K562 (cell line): ENCODE measurements at places on chromosomes 12 and 14. TPM values are rescaled to one million over a fixed set of nuclear protein-coding genes. Genes with fewer than 3 reads are reported as not detected.

GRCh38 chr14:68172627-68173026 is 353.0 kb downstream of the RAD51B start:
- DNase-seq = no peak

DNA sequence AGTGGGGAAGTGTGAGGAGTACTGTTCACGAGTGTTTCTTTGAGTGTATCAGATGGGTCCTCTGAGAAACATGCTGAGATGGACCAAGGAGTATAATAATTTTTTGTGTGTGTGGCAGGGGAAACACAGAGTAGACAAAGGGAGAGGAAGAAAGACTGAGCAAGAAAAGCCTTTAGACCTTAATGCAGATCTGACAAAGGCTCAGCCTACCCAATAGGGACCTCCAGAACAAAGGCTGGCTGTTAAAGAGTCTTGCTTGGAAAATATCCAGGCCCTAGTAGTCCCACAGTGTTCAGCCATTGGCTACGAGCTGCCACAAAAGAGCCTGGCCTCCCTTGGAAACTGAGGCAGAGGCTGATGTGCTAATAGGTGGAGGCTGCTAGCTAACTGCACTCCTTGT is 13.5 kb downstream of the COQ5 start:
- DNase-seq = no peak

DNA sequence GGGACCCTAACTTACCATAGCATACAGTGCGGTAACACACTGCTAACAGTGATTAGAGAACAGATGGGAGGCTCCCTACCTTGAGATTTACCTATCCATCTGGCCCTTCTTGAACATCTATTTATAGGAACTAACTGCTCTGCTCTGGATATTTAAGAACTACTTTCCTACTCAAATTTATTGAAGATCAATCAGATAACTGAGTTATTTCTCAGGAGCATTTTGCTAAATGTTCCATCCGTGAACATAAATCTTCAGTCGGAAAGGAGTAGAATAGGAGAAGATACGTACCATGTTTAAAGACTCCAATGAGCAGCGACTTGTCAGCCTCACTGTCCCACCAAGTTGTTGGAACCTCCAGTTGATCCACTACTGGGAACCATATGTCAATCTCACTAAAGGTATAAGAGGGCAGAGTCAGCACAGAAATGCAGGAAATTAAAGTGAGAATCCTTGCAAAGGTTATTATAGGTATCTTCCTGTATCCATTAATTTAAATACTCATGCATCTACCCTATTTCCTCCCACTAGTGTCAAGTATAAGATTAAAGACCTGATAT is 15.6 kb upstream of the SUPT16H start:
- no peak for DNase-seq

GRCh38 chr12:121799842-121800693 is 3.7 kb upstream of the SETD1B start:
- peak; percentile 89 for DNase-seq

GRCh38 chr12:99915251-99916082 is 69.3 kb downstream of the ANKS1B start:
- DNase-seq = no peak

- DNase-seq = no peak
Observed at GRCh38 chr14:49851813-49852212, 775 bp downstream of the NEMF start.

DNA sequence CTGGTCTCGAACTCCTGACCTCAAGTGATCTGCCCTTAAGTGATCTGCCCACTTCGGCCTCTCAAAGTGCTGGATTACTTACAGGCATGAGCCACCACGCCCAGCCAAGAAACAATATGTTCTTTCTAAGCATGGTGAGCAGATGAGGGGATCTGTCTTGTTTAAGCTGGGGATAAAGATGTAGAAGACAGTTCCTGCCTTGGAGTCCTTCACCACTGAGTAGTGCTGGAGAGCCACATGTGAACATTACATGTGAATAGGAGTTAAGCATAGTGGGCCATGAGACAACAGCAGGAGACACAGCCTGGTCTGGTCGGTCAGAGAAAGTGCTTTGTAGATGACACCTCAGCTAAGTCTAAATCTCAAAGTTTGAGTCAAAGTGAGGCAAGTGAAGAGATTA is 26.0 kb downstream of the TMBIM6 start:
- DNase-seq = no peak

GRCh38 chr12:45725631-45726602 is 3.6 kb upstream of the ARID2 start:
- DNase-seq = peak; percentile 20

GRCh38 chr12:96809522-96809921 is 97.5 kb upstream of the NEDD1 start:
- DNase-seq = no peak

- peak; percentile 86 for DNase-seq
Observed at GRCh38 chr12:66107451-66107915, 23.1 kb downstream of the LLPH start.

DNA sequence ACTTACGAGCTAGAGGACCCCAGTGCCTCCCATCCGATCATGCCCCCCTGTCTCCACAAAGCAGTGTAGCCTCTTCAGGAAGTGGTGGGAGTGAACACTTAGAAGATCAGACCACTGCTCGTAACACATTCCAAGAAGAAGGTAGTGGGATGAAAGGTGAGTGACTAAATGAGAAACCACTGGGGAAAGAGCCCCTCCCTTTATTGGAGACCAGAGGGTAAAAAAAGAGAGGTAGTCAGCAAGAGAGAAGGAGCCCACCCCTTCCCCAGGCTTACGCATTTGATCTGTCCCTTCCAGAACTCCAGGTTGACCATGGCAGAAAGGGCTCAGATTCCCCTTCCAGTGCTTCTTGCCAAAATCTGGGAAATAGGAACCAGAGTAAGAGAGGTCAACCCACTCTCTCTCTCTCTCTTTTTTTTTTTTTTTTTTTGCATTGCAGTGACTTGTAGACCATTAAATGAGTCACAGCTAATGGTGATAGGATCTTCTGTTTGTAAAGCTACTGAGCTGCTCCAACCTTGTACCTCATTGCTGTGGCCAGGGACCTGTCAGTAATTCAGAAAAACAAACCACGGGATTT is 165.4 kb downstream of the GCH1 start:
- peak; percentile 30 for DNase-seq

GRCh38 chr12:7503686-7504415 is at the start of gene CD163:
TSS of gene CD163 (minus strand) at chr12:7503777. CDS start at chr12:7503690, 87 bp downstream.
- no peak for DNase-seq

DNA sequence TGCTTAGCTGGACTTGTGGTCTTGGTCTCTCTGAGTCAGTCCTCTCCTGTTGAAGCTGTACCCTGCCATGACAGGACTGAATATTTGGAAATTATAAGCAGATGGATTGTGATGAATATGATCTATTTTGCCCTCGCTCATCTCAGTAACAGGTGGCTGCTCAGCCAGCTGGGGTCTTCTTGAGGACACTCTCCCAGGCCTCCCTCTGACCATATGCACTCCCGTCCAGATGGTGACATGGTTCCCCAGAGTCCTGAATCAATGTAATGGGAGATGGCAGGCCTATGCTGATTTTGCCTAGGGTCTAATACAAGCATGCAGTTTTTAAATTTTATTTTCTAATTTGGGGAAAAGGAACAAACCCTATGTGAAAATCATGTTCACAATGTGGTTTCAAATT is 63.1 kb upstream of the TRHDE start:
- DNase-seq = no peak

DNA sequence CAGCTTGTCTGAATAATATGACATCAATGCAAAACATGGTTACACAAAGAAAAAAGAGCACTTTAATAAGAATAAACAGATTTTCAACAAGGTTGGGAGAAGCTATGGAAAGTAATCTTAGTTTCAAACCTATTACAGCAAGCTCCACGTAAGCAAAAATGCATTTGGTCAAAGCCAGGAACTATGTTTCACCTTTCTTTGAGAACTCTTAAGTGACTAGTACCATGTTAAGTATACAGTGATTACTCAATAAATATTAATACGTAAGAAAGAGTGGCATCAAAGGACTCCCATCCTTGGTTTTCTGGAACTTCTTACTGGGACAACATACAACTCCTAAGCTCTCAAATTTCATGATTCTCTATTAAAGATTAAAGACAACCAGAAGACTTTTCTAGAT is 80.7 kb downstream of the ABCC9 start:
- DNase-seq = no peak

DNA sequence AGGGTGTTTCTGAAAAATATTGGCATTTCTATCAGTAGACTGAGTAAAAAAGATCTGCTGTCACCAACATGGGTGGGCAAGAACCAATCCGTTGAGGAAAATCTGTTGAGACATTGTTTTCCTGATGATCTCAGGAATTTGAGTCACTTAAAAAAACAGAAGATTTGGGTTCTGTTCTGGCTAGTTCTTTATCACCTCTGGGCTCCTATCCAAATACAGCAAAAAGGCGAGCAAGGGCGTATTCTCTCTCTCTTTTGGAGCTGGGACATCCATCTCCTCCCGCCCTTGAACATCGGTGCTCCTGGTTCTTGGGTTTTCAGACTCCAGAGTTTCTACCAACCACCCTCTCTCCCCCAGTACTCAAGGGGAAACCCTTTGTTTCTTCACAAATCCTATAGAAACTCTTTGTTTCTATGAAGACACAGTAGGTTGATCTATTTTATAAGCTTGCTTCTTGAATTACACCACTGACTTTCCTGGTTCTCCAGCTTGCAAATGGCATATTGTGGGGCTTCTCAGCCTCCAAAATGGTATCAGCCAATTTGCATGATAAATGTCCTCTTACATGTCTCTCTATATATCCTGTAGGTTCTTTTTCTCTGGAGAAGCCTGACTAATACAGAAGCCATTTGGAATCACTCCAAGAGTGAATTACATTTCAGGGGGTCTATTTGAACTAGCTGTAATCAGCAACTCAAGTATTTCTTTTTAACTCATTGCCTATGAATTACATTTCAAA is 263.9 kb upstream of the TMTC1 start:
- no peak for DNase-seq

GRCh38 chr12:18267427-18268099 is 6.2 kb downstream of the PIK3C2G start:
- DNase-seq = no peak

- DNase-seq = no peak
Observed at GRCh38 chr14:51327376-51327775, 87.3 kb downstream of the TMX1 start.

DNA sequence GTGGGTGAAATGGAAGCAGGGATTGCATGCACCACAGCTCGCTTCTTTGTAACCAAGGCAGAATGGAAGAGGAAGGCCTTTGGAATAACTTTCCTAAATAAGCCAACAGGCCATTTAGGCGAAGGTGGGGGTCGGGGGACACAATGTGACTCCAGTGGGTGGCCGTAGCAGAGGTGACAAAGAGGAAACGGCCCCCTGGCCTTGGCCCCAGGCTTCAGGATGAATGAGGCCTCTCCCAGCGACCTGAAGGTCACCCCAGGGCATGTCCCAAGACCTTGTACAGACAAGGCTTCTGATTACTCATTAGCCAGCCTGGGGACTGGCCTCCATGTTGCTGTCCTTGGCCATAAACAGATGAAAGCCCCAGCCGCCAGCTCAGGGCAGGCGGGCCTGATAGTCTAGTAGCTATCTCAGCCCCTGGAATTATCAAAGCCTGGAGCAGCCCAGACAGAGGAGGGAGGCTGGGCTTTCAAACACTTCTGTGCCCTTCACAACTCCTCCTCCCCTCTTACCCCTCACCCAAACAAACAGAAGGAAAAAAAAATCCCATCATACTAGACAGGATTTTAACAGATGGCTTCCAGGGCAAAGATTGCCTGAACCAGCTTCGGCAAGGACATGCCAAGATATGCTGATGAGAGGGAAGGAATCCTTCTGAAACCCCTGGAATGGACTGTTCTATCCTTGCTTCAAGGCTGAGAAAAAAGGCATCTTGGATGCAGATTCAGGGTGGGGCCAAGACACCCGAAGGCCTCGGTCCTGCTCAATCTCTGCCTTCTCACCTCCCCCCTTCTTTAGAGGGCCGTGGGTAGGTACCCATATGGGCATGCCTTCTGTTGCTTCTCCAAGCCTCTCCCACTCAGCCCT is 142.3 kb upstream of the PARP11 start:
- no peak for DNase-seq

- DNase-seq = peak; percentile 52
Observed at GRCh38 chr12:101697930-101698799, 725 bp downstream of the CHPT1 start.

DNA sequence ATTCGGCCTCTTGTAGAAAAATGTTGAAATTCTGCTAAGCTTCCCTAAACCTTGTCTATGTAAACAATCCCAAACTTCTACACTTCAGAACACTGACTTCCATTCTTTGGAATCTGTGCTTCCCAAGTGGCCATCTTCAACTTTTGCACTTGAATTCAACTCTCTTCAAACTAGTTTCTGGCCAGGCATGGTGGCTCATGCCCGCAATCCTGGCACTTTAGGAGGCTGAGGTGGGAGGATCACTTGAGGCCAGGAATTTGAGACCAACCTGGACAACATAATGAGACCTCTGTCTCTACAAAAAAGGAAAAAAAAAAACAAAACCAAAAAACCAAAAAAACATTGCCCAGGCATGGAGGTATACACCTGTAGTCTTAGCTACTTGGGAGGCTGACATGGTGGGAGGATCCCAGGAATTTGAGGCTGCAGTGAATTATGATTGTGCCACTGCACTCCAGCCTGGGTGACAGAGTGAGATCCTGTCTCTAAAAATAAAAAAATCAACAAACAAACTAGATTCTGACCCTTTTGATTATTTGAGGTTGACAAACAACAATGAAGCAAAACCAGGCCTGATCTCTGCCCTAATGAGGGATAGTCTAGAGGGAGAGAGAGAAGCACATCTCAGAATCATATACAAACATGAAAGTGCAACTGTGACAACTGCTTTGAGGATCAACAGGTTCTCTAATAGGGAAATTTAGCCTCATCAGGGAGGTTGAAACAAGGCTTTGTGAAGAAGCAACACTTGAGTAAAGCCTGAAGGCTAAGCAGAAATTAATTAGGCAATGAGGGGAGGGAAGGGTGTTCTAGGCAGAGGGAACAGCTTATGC is 11.6 kb upstream of the C12orf75 start:
- no peak for DNase-seq

DNA sequence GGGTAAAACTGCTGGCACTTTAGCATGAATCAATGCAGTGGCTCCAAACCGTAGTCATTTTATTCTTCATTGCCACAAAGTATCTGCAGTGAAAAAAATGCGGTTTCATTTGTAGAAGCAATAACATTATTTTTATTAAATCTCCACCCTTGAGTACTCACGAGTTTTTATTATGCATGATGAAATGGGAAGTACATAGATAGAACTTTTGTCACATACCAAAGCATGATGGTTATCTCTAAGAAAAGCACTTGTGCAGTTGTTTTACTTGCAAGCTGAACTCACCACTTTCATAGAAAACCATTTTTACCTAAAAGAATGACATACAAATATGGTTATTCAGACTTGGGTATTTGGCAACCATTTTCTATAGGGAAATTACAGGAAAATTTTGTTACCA is 90.3 kb downstream of the PELI2 start:
- no peak for DNase-seq

GRCh38 chr12:92224685-92225331 is 79.2 kb upstream of the BTG1 start:
- DNase-seq = peak; percentile 13

GRCh38 chr14:24710403-24711112 is 76.6 kb upstream of the GZMB start:
- peak; percentile 53 for DNase-seq

GRCh38 chr12:130872179-130873096 is 572 bp downstream of the RAN start:
- DNase-seq = peak; percentile 84

NFE2 gene
- 225 and 229 TPM in 2 replicates for polyA plus RNA-seq

SLC38A4 gene
- polyA plus RNA-seq = not detected in 2 replicates

RIMBP2 gene
- polyA plus RNA-seq = not detected in 2 replicates

SLC24A4 gene
- not detected in 2 replicates for polyA plus RNA-seq

ACACB gene
- polyA plus RNA-seq = 0.31 and 1.3 TPM in 2 replicates

ANKS1B gene
- polyA plus RNA-seq = 0.08 TPM in 1 of 2 replicates, not detected in the other

WIF1 gene
- not detected in 2 replicates for polyA plus RNA-seq

NUP37 gene
- polyA plus RNA-seq = 124 and 138 TPM in 2 replicates

PPP4R4 gene
- polyA plus RNA-seq = not detected in 2 replicates
